Activated CD4-positive, alpha-beta T cell treated with anti-CD3 and anti-CD28 coated beads, Interleukin-2, amount 50 U/mL, for 16 hours (primary cell): ENCODE measurements at places on chromosomes 16 and 17.

- no peak for DNase-seq
Observed at GRCh38 chr17:69928611-69929010, 146.4 kb upstream of the KCNJ16 start.

GRCh38 chr16:14286368-14287230 lies 215.5 kb downstream of the MRTFB start:
- peak; percentile 38 for DNase-seq

- no peak for DNase-seq
Observed at GRCh38 chr16:56463153-56463552, 11.8 kb downstream of the OGFOD1 start.

DNA sequence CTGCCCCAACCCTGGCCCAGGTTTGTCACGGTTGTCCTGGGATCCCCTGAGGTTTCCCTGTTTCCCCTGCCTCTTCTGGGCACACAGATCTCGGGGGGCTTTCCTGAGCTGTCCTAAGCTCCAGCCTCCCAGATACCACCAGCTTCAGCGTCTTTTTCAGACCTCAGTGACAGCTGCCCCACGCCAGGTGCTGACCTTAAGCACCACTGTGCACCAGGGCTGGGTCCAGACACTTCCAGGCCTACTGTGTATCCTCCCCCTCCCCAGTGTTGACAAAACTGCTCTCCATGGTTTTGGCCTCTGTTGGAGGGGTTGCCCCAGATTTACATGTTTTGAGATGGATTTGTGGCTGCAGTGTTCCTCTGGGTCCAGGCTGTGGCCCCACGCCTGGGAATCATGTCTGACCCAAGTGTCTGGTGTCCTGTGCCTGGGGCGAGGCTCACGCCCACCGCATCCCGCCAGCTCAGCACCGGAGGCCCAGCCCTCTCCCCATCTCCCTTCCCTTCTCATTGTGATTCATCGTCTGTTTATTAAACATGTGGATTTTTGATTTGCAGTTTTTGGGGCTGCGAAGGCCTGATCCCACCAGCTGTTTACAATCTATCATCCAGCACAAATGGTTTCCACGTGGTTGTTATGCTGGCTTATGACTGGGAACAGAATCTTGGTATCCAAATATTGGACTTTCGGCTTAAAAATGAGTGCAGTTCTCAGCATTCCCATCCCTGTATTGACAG lies 82.1 kb downstream of the METRNL start:
- DNase-seq: no peak

DNA sequence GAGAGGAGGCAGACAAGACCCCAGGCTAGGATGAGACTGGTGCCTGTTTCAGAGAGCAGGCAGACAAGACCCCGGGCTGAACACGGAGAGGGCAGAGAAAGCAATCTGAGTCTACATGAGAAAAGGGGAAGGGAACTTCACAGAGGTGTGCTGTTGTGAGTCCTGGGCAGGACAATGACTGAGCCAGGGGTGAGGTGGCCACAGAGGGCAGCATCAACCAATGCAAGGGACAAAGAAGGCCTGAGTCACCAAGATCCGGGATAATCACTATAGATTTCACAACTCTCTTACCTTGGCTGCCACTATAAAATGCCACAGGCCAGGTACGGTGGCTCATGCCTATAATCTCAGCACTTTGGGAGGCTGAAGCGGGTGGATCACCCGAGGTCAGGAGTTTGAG lies 89.0 kb downstream of the SLC39A11 start:
- no peak for DNase-seq

- peak; percentile 93 for DNase-seq
Observed at GRCh38 chr17:41678907-41679739, 9.6 kb upstream of the EIF1 start.

DNA sequence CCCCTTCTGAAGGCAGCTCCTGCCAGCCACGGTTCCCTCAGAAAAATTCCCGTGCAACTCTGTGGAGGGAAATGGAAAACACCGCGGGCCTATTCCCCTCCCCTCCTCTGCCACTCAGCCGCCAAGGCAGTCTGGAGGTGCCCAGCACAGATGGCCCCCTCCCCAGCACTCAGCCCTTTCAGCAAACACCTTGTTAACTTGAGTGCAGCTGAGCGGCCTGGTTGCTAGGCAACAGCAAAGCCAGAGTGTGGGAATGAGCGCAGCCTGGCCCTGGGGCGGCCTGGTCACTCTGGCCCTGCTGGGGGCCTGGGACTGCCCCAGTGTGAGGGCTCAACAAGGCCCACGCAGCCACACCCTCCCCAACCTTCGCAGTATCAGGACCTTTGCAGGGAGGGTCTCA lies 32.8 kb downstream of the CACNA1G start:
- DNase-seq: no peak

DNA sequence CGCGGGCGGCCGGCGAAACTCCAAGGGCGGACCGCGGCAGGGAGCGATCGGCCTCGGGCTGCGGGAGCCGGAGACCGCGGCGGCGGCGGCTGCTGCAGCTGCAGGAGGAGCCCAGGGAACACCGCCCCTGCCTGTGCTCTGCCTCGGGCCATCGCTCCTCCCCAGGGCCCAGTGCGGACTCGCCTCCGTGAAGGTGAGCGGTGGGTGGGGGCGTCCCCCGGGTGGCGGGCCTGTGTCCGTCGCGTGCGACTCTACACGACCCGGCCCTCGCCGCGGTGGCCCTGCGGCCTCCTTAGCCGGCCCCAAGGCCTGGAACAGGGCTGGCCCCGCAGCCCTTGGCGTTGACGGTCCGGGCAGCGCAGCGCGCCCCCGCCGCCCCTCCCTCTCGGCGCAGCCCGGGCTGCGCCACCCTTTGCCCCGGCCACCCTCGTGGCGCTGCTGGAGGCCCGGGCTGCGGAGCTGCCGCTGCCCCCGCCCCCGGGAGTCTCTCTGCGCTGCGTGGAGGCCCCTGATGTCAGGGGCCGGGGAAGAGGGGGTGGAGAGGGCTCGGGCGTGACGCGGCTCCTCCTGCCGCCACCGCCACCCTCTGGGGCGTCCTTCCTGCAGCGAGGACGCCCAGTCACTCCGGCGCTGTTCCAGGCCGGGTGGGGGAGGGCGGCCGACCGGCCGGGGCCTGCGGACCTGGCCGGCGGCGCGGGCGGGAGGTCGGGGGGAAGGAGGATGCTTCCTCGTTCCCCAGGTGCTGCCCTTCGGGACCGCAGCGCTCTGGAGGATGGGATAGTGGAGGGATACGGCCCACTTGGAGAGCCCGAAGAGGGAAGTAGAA lies 485 bp downstream of the DYNLL2 start:
- DNase-seq: peak; percentile 62

DNA sequence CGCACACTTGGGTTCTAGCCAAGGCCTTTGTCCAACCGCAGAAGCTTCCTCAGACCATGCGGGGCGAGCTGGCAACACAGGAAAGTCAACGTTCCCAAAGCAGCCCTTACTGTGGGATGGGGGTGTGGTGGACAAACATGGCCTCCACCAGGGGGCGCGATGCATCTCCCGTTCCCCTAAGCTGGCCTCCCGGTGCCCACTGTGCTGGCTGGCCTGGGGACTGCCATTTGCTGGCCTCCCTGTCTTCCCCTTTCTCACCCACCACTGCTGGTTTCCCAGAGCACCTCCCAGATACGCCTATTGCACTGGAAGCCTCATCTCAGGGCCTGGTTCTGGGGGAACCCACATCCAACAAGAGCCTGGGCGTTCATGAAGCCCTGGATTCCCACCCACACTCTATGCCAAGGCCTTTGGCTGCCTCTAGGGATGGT lies 145.3 kb downstream of the IRF8 start:
- peak; percentile 21 for DNase-seq

- DNase-seq: no peak
Observed at GRCh38 chr16:53785044-53785443, 81.1 kb downstream of the FTO start.

DNA sequence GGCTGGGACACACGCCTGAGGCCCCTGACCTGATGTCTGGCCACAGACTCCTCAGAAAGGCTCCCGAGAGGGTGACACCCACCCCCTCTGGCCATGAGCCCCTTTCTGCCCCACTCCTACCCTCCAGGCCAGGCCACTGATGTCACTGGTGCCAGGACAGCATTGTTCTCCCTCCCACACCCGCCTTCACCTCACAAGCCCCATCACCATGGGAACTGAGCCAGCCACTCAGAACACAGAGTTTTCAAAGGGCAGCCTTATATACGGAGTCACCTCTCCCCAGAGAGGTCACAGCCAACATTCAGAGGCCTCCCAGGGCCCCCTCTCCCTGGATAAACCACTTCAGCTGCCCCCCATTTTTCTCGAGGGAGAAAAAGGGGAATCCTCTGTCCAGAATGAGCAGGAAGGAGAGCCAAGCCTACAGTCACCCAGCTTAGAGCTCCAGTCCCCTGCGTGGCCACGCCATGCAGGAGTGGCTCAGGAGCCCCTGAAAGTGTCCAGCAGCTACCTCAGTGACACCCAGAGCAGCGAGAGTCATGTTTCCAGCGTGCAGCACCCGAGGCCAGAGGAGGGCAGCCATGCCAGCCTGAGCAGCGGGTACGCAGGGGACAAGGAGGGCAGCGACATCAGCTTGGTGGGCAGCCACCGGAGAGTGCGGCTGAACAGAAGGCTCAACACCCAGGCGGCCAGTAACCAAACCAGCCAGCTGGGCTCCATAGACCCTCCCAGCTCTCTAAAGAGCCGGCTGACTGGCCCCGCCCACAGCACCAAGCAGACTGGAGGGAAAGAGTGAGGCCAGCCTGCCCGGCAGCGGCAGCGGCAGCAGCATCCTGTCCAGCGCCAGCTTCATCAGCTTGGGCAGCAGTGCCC lies at the start of gene C16orf82:
Gene C16orf82 (plus strand): TSS at position 260 of the 870 bp plus-strand sequence.
- no peak for DNase-seq
